Adrenal gland (tissue), 19 donors: ENCODE measurements at places on chromosomes 12 and 14.
A peak's percentile ranks its signal among the peaks of the same experiment; 100 is the strongest.

DNA sequence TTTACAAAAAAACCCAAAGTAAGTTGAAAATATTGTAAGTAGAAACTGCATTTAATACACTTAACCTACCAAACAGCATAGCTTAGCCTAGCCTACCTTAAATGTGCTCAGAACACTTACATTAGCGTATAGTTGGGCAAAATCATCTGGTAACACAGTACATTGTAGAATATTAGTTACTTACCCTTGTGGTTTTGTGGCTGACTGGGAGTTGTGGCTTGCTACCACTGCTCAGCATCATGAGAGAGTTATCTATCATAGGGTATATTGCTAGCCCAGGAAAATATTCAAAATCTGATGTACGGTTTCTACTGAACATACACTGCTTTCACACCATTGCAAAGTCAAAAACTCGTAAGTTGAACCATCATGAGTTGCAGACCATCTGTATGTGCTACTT is 141.7 kb upstream of the GARIN6 start:
- H3K4me3 ChIP-seq: no peak overlapping the region
- no peak overlapping the region for H3K27ac ChIP-seq
- DNase-seq: no peak
- H3K4me1 ChIP-seq: no peaks in the 10 kb centered on the region

DNA sequence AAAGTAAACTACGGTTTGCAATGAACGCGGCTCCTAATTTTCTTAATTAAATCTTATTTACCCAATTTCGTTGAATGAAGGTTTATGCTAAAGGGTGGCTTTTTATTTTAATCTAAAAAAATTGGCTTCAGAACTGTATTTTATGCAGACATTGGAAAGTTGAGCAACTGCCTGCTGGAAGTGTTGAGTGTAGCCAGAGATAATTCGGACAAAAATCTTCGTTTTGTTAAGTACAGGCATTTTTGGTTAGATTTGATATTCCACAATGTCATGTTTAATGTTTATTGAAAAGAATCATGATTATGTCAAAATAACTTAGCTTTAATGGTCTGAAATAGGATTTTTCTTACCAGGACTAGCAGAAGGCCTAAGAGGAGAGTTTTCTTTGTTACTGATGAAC is 875 bp downstream of the IRAK3 start:
- no peaks in the 10 kb centered on the region for H3K36me3 ChIP-seq
- H3K4me1 ChIP-seq: no peaks in the 10 kb centered on the region
- DNase-seq: no peak

DNA sequence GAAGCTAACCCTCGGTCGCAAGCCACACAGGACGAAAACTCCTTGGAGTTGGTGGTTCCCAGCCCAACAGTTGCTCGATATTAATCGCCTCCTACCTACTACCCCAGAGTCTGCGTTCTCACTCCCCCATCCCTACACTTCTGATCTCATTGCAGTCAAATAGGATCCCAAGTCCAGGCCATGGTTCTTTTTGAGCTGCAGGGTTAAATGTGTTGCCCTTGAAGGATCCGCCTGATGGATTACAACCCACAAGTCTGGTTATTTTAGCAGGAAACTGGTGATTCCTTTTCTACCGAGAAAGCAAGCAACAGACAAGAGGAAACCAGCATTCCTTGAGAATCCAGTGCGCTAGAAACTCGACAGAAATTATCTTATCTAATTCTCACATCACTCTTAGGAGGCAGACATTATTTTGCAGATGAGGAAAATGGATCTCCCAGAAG is 785 bp upstream of the NIN start:
- H3K4me1 ChIP-seq: peaks cover 4% of the 10 kb centered on the region
- peak overlapping the region; percentile 77 for H3K27ac ChIP-seq
- no peak for DNase-seq
- H3K4me3 ChIP-seq: peak overlapping the region; percentile 77
- no peaks in the 10 kb centered on the region for H3K27me3 ChIP-seq

GRCh38 chr12:52673217-52673616 is 7.0 kb downstream of the KRT1 start:
- H3K4me1 ChIP-seq: no peaks in the 10 kb centered on the region
- no peak for DNase-seq
- no peak overlapping the region for H3K4me3 ChIP-seq
- no peaks in the 10 kb centered on the region for H3K36me3 ChIP-seq
- H3K27ac ChIP-seq: no peak overlapping the region

- no peaks in the 10 kb centered on the region for H3K36me3 ChIP-seq
- H3K27ac ChIP-seq: no peak overlapping the region
- H3K4me3 ChIP-seq: no peak overlapping the region
- H3K4me1 ChIP-seq: peaks cover 33% of the 10 kb centered on the region
- DNase-seq: no peak
Observed at GRCh38 chr12:96208801-96209549, 14.8 kb downstream of the ELK3 start.

DNA sequence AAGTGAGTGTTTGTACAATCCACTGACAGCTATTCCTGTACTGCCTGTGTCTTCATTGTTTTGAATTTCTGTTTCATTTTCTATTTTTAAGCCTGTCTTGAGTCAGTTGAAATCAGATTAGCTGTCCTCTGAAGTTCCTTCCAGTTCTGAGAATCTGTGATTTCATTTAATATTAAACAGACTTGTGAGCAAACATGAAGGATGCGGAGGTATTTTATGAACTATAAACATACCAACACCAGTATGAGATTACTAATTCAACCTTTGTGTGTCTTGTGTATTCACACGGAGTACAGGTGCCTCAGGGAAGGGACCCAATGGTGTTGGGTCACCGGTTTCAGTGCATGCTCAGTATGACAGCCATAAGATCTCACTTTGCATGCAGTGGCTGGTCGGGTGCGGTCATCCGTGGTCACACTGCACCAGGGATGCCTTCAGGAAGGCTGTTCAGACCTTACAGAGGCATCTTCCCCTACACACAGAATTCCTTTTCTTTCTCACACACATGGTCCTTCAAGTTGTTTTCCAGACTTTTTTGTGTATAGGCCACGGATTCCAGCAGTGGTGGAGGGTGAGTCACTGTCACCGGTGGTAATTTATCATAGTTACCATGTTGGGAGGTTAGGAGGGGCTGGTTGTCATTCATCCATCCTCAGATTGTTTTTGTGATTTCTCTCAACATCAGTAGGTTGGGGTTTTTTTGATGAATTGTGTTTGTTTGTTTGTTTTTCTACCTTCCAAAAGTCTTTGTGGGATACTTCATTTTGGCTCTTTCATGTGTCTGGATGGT is 103.0 kb upstream of the SFSWAP start:
- no peaks in the 10 kb centered on the region for H3K4me1 ChIP-seq
- H3K27me3 ChIP-seq: peaks cover 5% of the 10 kb centered on the region
- no peak overlapping the region for H3K27ac ChIP-seq
- no peak overlapping the region for H3K4me3 ChIP-seq
- no peak for DNase-seq

DNA sequence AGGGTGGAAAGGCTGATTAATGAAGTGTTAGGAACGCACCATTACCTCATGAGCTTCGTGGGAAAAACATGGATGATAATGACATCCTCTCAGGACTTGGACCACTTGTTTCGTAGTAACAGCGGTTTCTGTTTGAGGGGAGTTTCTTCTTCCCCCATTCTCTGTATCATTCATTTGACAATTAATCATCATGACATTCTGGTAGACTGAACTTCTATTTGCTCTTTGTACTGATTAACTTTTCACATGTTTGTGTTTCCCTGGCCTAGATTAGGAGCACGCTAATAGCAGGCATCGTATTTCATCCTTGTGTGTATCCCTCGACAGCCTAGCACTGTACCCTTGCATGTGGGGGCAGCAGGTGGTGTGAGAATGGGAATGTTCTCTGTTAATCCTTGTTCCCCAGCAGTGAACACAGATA is 8.0 kb downstream of the LRRC74A start:
- H3K27ac ChIP-seq: no peak overlapping the region
- H3K36me3 ChIP-seq: no peaks in the 10 kb centered on the region
- H3K27me3 ChIP-seq: no peaks in the 10 kb centered on the region
- no peak overlapping the region for H3K4me3 ChIP-seq
- no peaks in the 10 kb centered on the region for H3K4me1 ChIP-seq

- H3K4me3 ChIP-seq: no peak overlapping the region
- H3K36me3 ChIP-seq: no peaks in the 10 kb centered on the region
- peaks cover 8% of the 10 kb centered on the region for H3K27me3 ChIP-seq
- no peak for DNase-seq
- H3K27ac ChIP-seq: no peak overlapping the region
Observed at GRCh38 chr14:104547310-104547997, 32.1 kb upstream of the C14orf180 start.

DNA sequence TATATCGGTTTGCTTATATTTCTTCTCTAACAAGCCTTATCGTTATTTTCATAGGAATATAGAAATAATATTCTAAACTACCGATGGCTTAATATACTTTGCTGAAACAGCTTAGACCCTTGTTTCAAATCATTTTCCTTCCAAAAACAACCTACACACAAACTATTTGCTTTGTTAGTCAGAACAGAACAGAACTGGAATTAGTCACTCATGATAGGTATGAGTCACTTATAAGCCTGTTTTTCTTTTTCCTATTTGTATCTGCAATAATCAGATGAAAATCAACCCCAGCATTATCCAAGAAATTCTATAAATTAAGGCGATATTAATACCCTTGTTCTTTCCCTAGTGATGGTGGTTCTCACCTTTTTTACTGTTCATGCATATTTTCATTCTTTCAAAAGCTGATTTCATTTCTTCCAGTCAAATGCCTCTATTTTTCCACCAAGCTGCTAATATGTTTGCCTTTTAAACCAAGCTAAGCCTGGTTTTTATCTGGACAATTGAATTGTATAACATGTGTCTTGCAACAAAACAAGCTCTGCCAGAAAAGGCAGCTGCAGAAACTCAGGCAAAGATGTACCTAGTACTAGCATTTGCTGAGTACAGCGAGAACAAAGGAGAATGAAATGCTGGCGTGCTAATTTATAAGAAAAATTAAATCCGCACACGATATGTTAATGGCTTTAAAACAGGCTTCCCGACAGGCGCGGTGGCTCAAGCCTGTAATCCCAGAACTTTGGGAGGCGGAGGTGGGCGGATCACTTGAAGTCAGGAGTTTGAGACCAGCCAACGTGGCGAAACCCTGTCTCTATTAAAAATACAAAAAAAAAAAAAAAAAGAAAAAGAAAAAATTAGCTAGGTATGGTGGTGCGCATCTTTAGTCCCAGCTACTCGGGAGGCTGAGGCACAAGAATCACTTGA is 1418.2 kb downstream of the AACS start:
- peak; percentile 61 for DNase-seq
- no peaks in the 10 kb centered on the region for H3K27me3 ChIP-seq
- H3K27ac ChIP-seq: no peak overlapping the region
- no peak overlapping the region for H3K4me3 ChIP-seq

DNA sequence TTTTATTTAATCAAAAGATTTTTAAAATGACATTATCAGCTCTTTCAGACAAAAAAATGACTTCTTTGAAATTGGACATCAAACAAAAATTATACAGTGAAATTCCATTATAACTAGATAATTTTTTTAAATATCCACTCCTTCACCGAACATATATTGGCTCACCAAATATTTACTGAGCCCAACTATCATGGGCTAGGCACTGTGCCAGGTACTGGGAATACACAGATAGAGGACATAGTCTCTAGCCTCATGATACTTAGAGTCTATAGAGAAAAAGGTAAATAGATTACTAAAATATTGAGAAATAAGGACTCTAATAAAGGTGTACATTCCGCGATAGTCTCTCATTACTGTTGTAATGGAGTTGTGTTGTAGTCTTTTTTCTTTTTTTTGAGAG is 219.9 kb downstream of the SEC23A start:
- H3K36me3 ChIP-seq: no peaks in the 10 kb centered on the region
- no peak for DNase-seq
- no peak overlapping the region for H3K4me3 ChIP-seq
- H3K27me3 ChIP-seq: no peaks in the 10 kb centered on the region
- H3K4me1 ChIP-seq: peaks cover 6% of the 10 kb centered on the region
- H3K27ac ChIP-seq: no peak overlapping the region

GRCh38 chr12:124026755-124027745 is 54.0 kb downstream of the ZNF664 start:
- no peak overlapping the region for H3K4me3 ChIP-seq
- DNase-seq: no peak
- no peak overlapping the region for H3K27ac ChIP-seq

- no peak for DNase-seq
- no peaks in the 10 kb centered on the region for H3K36me3 ChIP-seq
- no peaks in the 10 kb centered on the region for H3K4me1 ChIP-seq
- no peak overlapping the region for H3K27ac ChIP-seq
Observed at GRCh38 chr12:20451761-20452160, 83.4 kb downstream of the PDE3A start.

- no peak for DNase-seq
- no peak overlapping the region for H3K27ac ChIP-seq
- no peaks in the 10 kb centered on the region for H3K36me3 ChIP-seq
- no peaks in the 10 kb centered on the region for H3K4me1 ChIP-seq
- no peaks in the 10 kb centered on the region for H3K27me3 ChIP-seq
Observed at GRCh38 chr12:121701667-121702277, 10.8 kb upstream of the TMEM120B start.

DNA sequence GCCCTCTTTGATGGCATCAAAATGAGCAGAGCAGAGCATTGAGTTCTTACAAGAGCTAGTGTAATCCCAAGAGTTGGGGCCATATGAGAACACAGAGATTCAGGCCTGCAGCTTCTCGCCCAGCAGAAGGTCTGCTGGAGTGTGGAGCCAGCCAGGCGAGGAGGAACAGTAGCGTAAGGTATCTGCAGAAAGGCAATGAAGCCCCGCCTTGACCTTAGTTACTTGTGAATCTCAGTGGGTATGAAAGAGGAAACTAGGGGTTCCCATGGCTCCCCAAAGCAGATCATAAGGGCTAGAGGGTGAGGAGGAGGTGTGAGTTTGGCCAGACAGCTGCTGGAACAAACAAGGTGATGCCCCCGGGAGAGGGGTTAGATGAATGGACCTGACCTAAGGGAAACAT is 49.4 kb downstream of the SLC8A3 start:
- DNase-seq: no peak
- no peaks in the 10 kb centered on the region for H3K4me1 ChIP-seq
- H3K4me3 ChIP-seq: no peak overlapping the region
- H3K27ac ChIP-seq: no peak overlapping the region
- peaks cover 4% of the 10 kb centered on the region for H3K27me3 ChIP-seq

DNA sequence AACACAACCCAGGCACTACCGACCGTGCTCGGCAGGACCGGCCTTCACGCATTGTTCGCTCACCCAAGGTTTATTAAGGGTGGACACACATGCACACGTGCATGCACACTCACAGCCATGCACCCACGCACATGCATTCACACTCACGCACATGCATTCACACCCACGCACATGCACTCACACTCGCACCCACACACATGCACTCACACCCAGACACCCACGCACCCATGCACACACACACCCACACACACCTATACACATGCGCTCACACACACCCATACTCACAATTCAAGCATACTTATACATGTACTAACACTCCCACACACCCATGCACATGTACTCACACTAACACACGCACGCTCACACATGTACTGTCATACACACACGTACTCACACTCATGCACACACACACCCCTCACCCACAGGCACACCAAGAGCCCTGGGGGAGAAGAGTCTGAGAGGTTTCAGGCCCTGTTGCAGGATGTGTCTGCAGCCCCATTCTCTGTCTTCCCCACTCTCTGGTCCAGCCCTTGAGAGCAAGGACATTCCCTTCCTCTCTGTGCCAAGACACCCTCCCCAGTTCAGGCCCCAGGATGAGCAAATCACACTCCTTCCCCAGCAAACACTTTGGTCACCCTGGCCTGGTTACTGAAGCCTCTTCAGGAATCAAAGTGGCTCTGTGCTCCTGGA is 49.4 kb upstream of the BCL11B start:
- H3K36me3 ChIP-seq: no peaks in the 10 kb centered on the region
- H3K4me3 ChIP-seq: no peak overlapping the region
- no peaks in the 10 kb centered on the region for H3K4me1 ChIP-seq
- no peak overlapping the region for H3K27ac ChIP-seq
- DNase-seq: no peak
